ENCODE measurements at places on chromosomes 7 and 10.

DNA sequence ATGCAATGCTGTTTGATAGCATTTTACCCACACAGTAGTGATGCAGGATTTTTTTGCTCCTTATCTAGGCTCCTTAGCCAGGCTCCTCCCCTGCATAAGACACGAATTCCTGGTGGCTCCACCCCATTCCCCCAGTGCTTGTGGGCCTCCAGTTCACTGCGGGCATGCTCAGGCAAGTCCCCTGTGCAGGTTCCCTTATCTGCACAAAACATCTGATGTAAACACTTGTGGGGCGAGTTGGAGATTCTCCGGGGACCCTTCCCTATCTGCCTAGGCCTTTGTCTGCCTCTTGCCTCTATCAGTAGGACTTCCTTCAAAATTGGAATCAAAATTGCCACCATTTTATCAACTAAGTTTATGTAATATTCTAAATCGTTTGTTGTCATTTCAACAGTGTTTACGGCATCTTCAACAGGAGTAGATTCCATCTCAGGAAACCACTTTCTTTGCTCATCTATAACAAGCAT lies 5.4 kb upstream of the STK17A start:
- DNase-seq: no peak

DNA sequence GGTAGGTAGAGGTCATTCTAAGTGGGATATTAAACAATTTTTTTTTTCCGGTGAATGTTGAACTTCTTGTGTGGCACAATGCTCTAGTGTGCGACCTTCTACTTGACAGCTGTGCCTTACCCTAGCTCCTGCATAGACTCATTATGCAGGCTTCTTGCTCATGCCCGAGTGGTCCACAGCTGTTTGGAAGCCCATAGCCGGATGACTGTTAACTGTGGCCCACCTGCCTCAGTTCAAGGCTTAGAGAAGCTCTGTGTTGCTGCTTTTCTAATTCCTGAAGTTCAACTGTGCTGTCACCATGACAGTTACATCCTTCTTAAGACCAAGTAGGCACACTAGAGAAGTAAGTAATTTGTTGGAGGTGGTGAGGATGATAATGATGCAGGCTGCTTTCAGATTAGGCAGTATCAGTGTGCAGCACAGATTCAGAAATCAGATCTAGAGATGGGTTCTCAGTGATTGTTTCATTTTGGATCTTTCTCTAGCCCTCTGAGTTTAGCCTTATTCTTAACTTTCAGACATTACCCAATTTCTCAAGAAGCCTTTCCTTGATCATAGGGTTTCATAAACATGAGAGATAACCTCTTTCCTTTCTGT lies 278.4 kb downstream of the PHF14 start:
- no peak for DNase-seq

DNA sequence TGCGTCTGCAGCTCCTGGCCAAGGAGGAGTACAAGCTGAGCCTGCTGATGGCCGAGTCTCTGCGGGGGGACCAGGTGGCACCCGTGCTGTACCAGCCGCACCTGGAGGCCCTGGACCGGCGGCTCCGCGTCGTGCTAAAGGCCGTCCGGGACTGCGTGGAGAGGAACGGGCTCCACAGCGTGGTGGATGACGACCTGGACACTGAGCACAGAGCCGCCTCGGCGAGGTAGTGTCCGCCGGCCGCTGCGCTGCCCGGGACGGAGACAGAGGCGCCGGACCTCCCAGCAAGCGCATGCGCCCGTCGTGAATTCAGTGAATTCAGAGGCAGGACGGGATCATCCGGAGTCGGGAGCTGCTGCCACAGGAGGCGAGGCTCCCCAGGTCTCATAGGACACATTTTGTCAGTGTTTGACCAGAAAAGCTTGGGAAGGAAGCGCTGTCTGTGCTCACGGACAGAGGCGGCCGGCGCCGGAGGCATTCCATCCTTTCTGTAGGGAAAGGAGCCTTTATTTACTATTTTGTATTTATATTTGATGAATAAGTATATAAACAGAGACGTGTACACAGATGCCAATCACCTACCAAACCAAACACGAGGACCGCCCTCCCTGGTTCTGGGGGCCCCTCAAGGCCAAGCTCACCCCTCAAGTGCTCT lies 30.1 kb upstream of the FOXL3 start:
- no peak for DNase-seq

DNA sequence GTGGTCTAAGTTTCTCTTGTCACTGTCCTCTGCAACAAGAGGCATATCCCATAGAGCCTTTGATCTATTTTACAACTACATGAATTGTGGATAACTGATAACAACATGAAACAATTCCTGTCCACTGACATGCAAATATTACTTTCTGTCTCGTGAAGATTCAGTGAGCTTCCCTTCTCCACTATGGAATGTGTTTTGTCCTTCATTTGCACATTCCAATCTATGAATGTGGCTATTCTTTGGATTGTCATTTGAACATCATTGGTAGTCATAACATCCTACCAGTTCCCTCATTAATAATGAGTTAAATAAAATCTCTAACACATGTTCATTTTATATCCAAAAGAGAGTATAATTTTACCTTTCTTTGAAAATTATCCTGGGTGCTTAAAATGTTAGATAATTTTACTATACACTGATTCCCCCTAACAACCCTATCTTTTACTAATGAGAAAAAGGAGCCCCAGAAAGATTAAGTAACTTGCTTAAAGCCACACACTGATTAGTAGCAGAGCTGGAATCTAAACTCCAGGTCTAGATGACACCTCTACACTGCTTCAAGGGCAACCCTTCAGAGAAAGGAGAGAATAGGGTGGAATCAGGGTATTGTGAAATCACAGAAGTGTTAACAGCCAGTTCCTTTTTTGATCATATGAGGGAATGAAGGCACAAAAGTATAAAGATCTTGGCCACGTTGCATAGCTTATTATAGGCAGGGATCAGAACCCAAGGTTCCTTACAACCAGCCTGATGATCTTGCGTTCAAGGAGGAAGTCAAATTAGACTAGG lies 39.1 kb downstream of the PDE1C start:
- no peak for DNase-seq

- no peak for DNase-seq
Observed at GRCh38 chr10:6062101-6062771, at the start of gene IL2RA. TSS of gene IL2RA (minus strand) at chr10:6062367. CDS start at chr10:6062151, 216 bp downstream.
